ENCODE measurements at places on chromosomes 2 and 18.

DNA sequence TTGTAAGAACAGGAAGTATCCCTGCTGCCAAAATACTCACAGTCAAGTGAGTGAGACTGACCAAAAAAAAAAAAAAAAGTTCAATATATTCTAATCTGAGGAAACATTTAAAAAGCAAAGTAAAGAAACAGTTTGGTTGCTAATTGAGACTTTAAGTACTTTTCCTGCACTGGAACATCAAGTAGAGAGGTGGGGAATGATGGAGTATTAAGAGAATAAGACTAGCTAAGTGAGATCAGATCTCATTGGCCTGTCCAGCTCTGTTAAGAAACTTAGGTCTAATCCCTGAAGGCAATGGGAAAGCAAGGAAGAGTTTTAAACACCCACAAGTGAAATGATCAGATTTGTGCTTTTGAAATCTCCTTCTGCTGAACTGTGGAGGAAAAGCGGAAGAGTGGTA is 27.8 kb upstream of the MAP4K3 start:
- DNase-seq: no peak

- DNase-seq: no peak
These were observed 162.9 kb downstream of the CNTNAP5 start for GRCh38 chr2:124187948-124188347.

DNA sequence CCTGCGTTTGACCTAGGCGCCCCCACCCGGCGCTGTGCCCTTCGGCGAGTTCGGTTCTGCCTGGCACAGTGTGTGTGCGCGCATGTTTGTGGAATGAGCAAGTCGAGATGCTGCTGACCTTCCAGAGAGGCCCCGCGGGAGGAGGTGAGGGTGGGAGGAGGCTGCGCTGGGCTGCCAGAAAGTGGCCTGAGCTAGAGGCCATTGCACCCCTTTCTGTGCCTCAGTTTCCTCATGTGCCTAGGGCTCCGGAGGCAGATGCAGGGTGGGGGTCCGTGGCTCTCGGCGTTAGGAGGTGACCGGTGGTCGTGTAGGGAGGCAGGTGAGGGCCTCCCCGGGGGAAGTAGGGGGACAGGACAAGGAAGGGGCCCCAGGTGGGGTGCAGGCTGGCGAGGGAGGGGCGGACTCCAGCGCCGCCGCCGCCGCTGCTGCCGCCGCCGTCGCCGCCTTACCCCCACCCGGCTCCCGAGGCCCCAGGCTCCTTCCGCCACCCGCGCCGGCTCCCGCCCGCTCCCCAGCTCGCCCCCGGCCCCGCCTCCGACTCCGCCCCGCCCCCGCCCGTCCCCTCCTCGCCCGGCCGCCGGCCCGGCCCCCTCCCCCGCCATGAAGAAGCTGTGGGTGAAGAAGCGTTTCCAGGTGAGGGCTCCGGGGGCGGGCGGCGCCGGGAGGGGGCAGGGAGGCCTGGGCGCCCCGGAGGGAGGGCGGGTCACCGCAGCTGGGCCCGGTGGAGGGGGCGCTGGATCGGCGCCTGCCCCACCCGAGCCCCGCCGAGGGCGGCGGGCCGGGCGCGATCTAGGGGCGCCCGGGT is 7.0 kb downstream of the SPEG start:
- peak; percentile 44 for DNase-seq

DNA sequence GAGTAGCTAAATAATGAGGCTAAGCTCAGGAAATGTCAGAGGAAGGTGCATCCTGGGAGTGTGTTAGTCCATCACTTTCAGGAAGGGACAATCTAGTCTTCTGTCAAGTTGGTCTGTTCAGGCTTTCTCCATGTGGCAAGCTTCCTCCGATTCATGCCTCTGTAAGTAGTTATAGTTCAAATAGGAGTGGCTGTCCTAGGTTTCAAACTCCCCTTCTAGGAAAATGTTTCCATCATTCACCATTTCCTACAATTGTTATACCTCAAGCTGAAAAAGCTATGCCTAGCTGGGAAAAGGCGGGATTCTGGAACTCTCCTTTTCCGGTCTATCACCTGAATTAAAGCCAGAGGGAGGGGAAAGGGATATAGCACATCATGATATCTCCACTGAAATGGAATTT is 287.7 kb upstream of the ZSWIM2 start:
- no peak for DNase-seq

- DNase-seq: peak; percentile 77
These were observed at the start of gene DTNB for GRCh38 chr2:25673300-25674076. DTNB (minus strand) TSS chr2:25673577; CDS start chr2:25652660, 20,917 bp downstream.

Measured in CD4-positive, alpha-beta memory T cell (primary cell).